Esophagus squamous epithelium (tissue), 5 donors: ENCODE measurements at places on chromosomes 5 and 9.

DNA sequence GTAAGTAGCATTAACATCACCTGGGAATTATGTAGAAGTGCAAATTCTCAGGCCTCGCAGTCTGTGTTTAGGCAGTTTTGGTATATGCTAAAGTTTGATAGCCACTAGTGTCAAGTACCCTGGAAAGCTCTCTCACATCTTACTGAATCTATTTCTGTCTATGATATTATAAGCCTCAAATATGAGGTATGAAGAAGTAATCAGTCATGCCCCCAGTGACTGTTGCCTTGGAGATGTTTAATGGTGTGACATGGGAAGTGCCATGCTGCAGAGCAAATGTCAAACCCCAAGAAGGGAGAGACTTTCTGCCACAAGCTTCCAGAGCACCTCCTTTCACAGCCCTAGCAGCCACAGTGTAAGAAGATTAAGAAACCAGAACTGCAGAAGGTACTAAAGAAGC is 9.8 kb upstream of the PDE8B start:
- no peaks in the 10 kb centered on the region for H3K36me3 ChIP-seq
- no peak for DNase-seq
- H3K27me3 ChIP-seq = no peaks in the 10 kb centered on the region

- H3K4me3 ChIP-seq = no peak overlapping the region
- H3K36me3 ChIP-seq = no peaks in the 10 kb centered on the region
- H3K27ac ChIP-seq = no peak overlapping the region
- no peaks in the 10 kb centered on the region for H3K27me3 ChIP-seq
Observed at GRCh38 chr5:66454186-66455078, 141.8 kb upstream of the MAST4 start.

- H3K4me1 ChIP-seq = peaks cover 33% of the 10 kb centered on the region
- H3K4me3 ChIP-seq = no peak overlapping the region
- no peaks in the 10 kb centered on the region for H3K36me3 ChIP-seq
- no peaks in the 10 kb centered on the region for H3K27me3 ChIP-seq
Observed at GRCh38 chr5:113215401-113216060, 219.3 kb downstream of the TSSK1B start.

DNA sequence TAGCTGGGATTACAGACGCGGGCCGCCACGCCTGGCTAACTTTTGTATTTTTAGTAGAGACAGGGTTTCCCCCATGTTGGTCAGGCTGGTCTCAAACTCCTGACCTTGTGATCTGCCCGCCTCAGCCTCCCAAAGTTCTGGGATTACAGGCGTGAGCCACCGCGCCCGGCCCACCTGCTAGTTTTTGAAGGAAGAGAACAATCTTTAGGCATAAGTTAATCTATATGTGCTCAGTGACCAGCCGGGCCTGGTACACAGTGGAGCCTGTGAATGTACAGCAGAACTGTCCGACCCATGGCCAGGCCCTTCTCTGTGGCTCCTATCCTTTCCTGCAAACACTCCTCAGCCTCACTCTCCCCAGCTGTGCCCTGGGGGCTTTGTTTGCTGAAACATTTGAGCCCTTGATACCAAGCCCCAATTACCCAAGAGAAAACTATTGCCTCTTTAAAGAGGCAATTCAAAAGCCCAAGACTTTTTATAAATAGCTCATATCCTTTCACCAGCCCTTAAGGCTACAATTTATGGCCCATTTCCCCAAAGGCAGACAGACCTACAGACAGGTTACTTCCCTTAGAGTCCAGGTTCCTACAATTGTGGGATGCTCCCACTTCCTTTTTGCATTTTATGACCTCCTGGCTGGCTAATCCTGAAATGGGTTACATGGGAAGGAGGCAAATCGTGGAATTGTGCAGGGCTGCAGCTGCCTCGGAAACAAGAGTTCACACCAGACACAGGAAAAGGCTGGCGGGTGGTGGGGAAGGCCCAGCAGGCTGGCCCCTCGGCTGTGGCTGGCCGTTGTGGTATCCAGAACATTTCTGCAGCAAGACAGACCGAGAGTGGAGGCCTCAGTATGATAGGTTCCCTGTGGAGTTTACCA is 37.5 kb downstream of the SPRY4 start:
- no peak for DNase-seq
- no peaks in the 10 kb centered on the region for H3K27me3 ChIP-seq
- no peak overlapping the region for H3K27ac ChIP-seq
- no peak overlapping the region for H3K4me3 ChIP-seq
- no peaks in the 10 kb centered on the region for H3K36me3 ChIP-seq
- H3K4me1 ChIP-seq = peaks cover 33% of the 10 kb centered on the region

DNA sequence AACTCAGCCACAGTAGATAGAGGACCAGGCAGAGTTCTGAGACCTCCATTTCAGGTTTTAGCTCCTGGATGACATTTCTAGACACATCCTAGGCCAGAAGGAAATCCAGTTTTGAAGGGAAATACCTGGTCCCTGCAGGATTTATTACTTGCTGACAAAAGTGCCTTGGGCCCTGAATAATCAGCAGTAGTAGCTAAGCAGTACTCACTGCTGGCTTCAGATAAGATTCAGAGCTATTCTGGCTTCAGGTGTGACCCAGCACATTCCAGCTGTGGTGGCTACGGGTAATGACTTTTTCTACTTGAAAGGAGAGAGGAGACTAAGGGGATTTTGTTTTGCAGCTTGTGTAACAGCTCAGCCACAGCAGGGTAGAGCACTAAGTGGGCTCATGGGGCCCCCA is 34.0 kb downstream of the NDUFAF2 start:
- DNase-seq = no peak
- H3K4me1 ChIP-seq = no peaks in the 10 kb centered on the region
- H3K4me3 ChIP-seq = no peak overlapping the region

GRCh38 chr5:17388717-17389116 is 109.3 kb upstream of the TAF11L2 start:
- H3K27me3 ChIP-seq = no peaks in the 10 kb centered on the region
- H3K4me3 ChIP-seq = no peak overlapping the region
- no peaks in the 10 kb centered on the region for H3K36me3 ChIP-seq

DNA sequence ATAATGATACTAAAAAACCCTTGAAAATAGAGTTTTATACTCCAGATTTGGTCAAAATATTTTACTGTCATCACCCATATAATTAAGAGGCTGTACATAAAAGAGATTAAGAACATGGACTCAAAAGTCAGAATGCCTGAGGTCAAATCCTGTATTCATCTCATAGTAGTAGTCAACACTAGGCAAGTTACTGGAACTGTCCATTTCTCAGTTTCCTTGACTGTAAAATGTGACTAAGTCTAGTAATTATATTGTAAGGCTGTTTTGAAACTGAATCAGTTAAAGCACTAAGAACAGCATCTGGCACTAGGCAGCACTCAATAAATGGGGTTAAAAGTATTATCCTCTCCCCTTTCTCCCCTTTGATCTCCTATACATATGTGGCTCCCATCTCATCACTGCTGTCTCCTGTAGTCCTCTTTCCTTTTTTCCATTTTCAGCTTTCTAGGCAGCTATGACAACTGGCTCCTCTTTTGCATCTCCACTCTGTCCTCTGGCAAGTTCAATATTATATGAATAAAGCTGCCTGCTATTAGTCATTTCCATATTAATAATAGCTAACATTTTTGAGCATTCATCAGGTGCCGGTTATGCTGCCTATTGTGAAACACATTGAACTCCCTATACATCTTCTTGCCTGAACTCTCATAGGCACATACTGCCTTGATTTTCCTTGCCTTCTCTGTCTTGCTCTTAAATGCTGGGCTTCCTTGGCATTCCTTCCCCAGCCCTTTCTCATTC is 185.8 kb upstream of the NREP start:
- no peak overlapping the region for H3K27ac ChIP-seq
- no peak for DNase-seq
- no peaks in the 10 kb centered on the region for H3K27me3 ChIP-seq
- H3K4me1 ChIP-seq = no peaks in the 10 kb centered on the region

DNA sequence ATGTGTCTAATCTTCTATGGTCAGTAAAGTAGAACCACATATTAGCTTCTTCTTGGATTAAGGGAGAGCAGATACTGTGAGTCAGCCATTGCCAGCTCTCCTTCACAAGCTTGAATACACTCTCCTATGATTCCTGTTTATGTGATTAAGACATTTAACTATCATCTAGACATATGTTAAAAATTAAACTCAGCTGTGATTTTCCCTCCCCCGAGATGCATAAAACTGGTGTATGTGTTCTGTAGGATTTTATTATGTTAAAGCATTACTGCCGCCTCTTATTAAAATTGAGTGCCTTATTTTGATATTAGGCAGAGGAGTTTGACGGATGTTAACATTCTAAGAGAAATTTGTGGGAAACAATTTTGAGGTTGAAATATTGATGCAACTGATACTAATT is 114.6 kb downstream of the ACTBL2 start:
- H3K27me3 ChIP-seq = no peaks in the 10 kb centered on the region
- no peak overlapping the region for H3K4me3 ChIP-seq
- DNase-seq = no peak
- H3K36me3 ChIP-seq = no peaks in the 10 kb centered on the region

- H3K27ac ChIP-seq = no peak overlapping the region
- peaks cover 9% of the 10 kb centered on the region for H3K4me1 ChIP-seq
- no peaks in the 10 kb centered on the region for H3K27me3 ChIP-seq
Observed at GRCh38 chr5:132751444-132751843, 4.2 kb downstream of the CCNI2 start.

DNA sequence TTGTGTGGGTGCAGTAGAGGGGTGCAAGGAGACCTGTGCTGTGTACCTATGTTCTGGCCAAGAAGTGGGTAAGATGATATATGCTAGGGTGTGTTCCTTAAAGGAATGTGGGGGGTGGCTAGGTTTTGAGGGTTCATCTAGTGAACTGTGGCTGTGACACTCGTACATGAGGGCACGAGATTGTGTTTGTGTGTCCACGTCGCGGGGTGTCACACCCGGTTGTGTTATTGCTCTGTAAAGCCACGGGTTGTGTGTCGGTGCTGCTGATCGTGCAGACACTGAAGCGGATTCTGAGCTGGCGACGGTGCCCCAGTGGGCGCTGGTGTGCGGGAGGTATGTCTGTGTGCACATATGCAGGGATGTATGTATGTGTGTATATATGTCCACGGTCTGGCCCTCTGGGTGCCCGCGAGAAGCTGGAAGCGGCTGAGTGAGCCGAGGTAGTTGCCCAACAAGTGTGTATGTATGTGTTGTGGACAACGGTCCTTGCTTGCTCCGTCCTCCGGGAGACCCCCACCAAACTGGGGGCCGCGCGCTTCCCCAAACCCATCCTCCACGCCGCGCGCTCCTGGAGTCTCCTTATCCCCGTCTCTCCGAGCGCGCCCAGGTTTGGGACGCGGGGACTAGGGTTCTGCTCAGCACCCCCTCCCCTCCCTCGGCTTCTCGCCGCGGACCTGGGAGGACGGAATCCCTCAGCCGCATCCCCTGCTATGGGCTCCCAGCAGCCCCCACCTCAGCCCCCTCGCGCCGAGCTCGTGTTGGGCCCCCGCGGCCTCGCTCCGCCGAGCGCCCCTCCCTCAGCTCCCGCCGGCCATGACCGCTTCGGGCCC is 639 bp downstream of the PCDH1 start:
- H3K27ac ChIP-seq = peak overlapping the region; percentile 89
- DNase-seq = no peak
- peaks cover 10% of the 10 kb centered on the region for H3K27me3 ChIP-seq
- peaks cover 34% of the 10 kb centered on the region for H3K4me1 ChIP-seq
- H3K4me3 ChIP-seq = peak overlapping the region; percentile 82

DNA sequence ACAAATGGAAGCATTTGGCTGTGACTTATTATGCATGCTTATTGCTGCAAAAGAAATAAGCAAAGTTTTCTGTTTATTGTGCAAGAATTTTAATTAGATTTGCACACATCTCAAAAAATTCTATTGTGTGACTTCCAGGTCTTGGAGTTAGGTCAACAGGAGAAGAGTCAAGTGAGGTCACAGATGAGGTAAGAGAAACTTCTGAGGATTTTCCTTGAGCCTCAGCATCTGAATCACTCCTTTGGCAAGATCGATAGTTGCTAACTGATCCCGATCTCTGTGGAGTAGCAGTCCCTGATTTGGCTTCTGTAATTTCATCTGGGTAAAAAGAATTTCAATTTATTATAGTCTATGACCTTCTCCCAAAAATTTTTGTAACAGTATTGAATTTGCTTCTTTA is 6.9 kb upstream of the TTC33 start:
- H3K36me3 ChIP-seq = no peaks in the 10 kb centered on the region
- no peaks in the 10 kb centered on the region for H3K27me3 ChIP-seq
- DNase-seq = no peak
- H3K27ac ChIP-seq = no peak overlapping the region
- H3K4me1 ChIP-seq = no peaks in the 10 kb centered on the region

DNA sequence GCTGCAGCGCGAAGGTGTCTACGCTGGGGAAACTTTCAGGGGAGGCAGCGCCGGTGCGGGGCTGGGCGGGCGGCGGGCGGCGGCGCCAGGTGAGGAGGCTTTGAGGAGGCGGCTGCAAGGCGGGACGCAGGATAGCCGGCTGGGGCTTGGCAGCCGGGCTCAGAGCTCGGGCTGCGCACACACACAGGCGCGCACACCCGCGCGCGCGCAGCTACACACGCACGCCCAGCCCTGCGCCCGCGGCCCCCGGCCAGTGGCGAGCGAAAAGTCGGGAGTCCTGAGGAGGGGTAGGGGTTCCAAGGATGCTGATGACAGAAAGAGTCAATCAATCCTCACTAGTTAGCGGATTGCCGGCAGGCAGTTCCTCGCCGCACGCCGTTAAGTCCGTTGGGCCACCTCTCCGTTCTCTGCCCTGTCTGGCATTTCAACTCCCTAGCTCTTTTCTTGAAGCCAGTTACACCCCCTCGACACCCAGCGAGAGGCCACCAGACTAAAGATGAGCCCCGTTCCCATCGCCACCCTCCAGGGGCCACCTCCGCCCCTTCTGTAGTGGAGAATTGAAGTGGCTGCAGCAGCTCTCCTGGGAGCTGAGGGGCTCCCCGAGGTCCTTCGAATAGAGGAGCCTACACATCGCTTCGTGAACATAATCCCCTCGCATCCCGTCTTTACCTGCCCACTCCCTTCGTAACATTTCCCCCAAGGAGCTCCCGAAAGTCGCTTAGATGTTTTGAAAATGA is 1640.3 kb upstream of the C9orf72 start:
- H3K27ac ChIP-seq = no peak within 1 kb of the TSS
- H3K27me3 ChIP-seq = peaks cover 5% of the 10 kb centered on the region
- DNase-seq = no peak
- peaks cover 40% of the 10 kb centered on the region for H3K4me1 ChIP-seq
- no peaks in the 10 kb centered on the region for H3K36me3 ChIP-seq

GRCh38 chr9:98255061-98255577 is 330 bp downstream of the TBC1D2 start:
- H3K27me3 ChIP-seq = no peaks in the 10 kb centered on the region
- no peak for DNase-seq
- peak overlapping the region; percentile 99 for H3K27ac ChIP-seq
- peaks cover 38% of the 10 kb centered on the region for H3K4me1 ChIP-seq
- peak overlapping the region; percentile 78 for H3K4me3 ChIP-seq
